HS-5 (cell line): ENCODE measurements at places on chromosomes 3 and 15.
A peak's percentile ranks its signal among the peaks of the same experiment; 100 is the strongest.

DNA sequence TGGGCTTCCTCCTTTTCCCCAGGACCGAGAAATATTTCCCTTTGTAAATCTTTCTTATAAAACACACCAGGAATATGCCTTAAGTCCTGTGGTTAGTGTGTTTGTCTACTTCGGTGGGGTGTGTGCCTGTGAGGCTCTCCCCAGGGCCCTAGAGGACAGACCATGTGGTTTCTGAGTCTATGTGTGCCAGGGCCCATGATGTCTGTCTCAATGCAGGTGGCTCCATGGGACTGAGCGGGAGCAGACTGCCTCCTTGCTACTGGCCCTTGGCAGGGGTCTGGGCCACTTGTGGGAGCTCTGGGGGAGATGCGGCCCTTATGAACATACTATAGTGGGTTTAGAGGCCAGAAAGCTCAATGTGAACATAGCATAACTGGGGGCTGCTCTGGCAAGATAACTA is 37.6 kb downstream of the SCN5A start:
- no peak for DNase-seq

- DNase-seq = peak; percentile 43
Measured at GRCh38 chr3:97821287-97821773, 481 bp upstream of the CRYBG3 start.

GRCh38 chr15:67460521-67460920 is 60.4 kb upstream of the C15orf61 start:
- no peak for DNase-seq

GRCh38 chr3:157082305-157082982 is 77.5 kb downstream of the CCNL1 start:
- DNase-seq = peak; percentile 78

- DNase-seq = peak; percentile 64
Measured at GRCh38 chr15:48541341-48542278, 103.9 kb downstream of the FBN1 start.

GRCh38 chr15:41849204-41849603 is 10.6 kb downstream of the PLA2G4B start:
- DNase-seq = no peak
